Liver (tissue), 10 donors: ENCODE measurements at places on chromosomes 12 and 14. TPM values are rescaled to one million over a fixed set of nuclear protein-coding genes. Genes with fewer than 3 reads are reported as not detected.

TMEM120B gene
- 1.6 TPM for polyA plus RNA-seq

KCNA5 gene
- polyA plus RNA-seq: 0.12 TPM

RTL1 gene
- not detected for polyA plus RNA-seq

GRCh38 chr14:32471181-32471580 lies 142.1 kb downstream of the AKAP6 start:
- no peak for DNase-seq
- no peak overlapping the region for H3K4me3 ChIP-seq
- H3K27ac ChIP-seq: no peak overlapping the region
- H3K27me3 ChIP-seq: no peaks in the 10 kb centered on the region
- H3K36me3 ChIP-seq: no peaks in the 10 kb centered on the region
- H3K4me1 ChIP-seq: peaks cover 3% of the 10 kb centered on the region

- peaks cover 2% of the 10 kb centered on the region for H3K36me3 ChIP-seq
- no peak overlapping the region for H3K4me3 ChIP-seq
- no peak for DNase-seq
- no peaks in the 10 kb centered on the region for H3K27me3 ChIP-seq
- no peaks in the 10 kb centered on the region for H3K4me1 ChIP-seq
- H3K27ac ChIP-seq: no peak overlapping the region
These were observed 23.2 kb upstream of the BMAL2 start for GRCh38 chr12:27309293-27309994.

DNA sequence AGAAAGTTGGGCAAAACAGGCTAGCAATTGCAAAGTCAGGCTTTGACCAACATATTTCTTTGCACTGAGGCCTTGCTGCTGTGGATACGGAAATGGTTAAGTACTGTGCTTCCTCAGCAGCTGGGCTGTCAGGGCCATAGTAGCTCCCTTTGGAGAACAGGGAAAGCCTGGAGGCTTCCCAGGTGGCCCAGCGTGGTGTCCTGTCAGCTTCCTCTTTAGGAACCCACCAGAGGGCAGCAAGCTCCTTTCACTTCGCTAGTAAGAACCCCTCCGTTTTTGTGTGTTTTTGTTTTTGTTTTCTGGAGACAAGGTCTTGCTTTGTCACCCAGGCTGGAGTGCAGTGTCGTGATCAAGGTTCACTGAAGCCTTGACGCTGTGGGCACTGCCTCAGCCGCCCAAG lies 1.7 kb upstream of the CFAP251 start:
- H3K27ac ChIP-seq: no peak overlapping the region
- no peaks in the 10 kb centered on the region for H3K27me3 ChIP-seq
- DNase-seq: no peak
- peaks cover 14% of the 10 kb centered on the region for H3K4me1 ChIP-seq

- H3K4me1 ChIP-seq: no peaks in the 10 kb centered on the region
- H3K27ac ChIP-seq: no peak overlapping the region
- H3K36me3 ChIP-seq: no peaks in the 10 kb centered on the region
- DNase-seq: no peak
- no peak overlapping the region for H3K4me3 ChIP-seq
- no peaks in the 10 kb centered on the region for H3K27me3 ChIP-seq
These were observed 301.5 kb downstream of the NELL2 start for GRCh38 chr12:44574586-44574985.

DNA sequence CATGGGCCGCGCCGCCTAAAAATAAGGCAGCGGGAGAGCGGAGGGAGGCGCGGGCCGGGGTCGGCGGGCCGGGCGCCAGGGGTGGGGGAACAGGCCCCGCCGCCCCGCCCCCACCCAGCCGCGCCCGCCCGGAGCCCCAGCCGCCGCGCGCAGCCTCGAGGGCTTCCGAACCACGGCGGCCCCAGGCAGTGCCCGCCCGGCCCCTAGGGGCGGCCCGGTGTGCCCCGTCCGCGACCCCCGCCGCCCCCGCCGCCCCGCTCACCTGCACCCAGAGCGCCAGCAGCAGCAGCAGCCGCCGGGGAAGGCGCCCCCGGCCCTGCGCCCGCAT lies 519 bp downstream of the JAG2 start:
- H3K4me1 ChIP-seq: peaks cover 12% of the 10 kb centered on the region
- no peak overlapping the region for H3K27ac ChIP-seq
- peak overlapping the region; percentile 64 for H3K4me3 ChIP-seq
- H3K36me3 ChIP-seq: no peaks in the 10 kb centered on the region
- no peaks in the 10 kb centered on the region for H3K27me3 ChIP-seq

DNA sequence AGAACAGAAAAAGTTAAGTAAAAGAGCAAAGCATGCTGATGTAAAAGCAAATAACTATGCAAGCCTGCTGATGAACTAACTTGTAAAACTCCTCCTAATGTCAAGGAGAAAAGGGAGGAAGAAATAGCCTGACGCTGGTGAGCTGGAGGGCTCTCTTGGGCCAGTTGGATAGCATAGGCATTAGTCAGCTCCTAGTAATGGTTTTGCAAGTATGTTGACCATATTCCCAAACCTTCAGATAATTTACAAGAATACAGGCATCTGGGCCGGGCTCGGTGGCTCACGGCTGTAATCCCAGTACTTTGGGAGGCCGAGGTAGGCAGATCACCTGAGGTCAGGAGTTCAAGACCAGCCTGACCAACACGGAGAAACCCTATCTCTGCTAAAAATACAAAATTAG lies 871.4 kb downstream of the C12orf50 start:
- H3K4me1 ChIP-seq: no peaks in the 10 kb centered on the region
- DNase-seq: no peak
- no peak overlapping the region for H3K4me3 ChIP-seq
- no peaks in the 10 kb centered on the region for H3K36me3 ChIP-seq
- no peaks in the 10 kb centered on the region for H3K27me3 ChIP-seq

DNA sequence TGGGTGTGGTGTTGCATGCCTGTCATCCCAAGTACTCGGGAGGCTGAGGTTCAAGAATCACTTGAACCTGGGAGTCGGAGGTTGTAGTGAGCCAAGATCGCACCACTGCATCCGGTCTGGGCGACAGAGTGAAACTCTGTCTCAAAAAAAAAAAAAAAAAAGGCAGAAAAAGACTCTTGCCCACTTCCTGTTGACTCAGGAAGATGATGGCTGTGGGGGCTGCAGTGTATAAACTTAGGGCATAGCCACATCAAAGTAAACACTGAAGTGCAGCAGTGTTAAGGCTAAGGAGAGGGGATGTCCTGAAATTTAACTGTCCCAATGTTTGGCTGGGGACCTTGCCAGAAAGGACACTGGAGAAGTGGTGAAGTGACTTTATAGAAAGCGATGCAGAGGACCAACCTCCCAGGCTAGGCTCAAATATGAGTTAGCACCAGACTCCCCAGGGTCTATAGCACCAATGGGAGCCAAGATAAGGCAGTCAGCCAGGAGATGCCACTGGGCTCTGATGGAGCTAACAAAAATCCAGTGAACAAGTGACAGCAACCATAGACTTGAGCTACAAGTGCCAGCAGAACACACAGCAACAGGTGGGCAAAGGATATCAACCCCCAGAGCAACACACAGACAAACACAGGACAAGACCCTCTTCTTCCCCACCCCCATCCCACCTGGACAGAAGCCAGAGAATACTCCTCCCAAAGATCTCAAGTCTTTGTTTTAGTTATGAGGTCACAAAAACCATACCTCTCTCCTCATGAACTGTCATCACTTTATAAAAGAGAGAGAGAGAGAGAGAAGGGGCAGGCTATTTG lies 28.0 kb downstream of the NELL2 start:
- no peak overlapping the region for H3K4me3 ChIP-seq
- no peak overlapping the region for H3K27ac ChIP-seq
- no peaks in the 10 kb centered on the region for H3K36me3 ChIP-seq
- no peak for DNase-seq
- no peaks in the 10 kb centered on the region for H3K4me1 ChIP-seq
- no peaks in the 10 kb centered on the region for H3K27me3 ChIP-seq

ANKLE2 gene
- 11.1 TPM for polyA plus RNA-seq

GRCh38 chr12:56261503-56262232 lies 3.5 kb upstream of the ANKRD52 start:
- H3K4me3 ChIP-seq: no peak overlapping the region
- no peak for DNase-seq
- no peaks in the 10 kb centered on the region for H3K27me3 ChIP-seq
- no peak overlapping the region for H3K27ac ChIP-seq
- H3K4me1 ChIP-seq: peaks cover 1% of the 10 kb centered on the region
- H3K36me3 ChIP-seq: no peaks in the 10 kb centered on the region

GRCh38 chr12:108948367-108948766 lies 68.5 kb downstream of the DAO start:
- H3K36me3 ChIP-seq: no peaks in the 10 kb centered on the region
- H3K27me3 ChIP-seq: no peaks in the 10 kb centered on the region
- H3K4me3 ChIP-seq: no peak overlapping the region
- no peak for DNase-seq

DNA sequence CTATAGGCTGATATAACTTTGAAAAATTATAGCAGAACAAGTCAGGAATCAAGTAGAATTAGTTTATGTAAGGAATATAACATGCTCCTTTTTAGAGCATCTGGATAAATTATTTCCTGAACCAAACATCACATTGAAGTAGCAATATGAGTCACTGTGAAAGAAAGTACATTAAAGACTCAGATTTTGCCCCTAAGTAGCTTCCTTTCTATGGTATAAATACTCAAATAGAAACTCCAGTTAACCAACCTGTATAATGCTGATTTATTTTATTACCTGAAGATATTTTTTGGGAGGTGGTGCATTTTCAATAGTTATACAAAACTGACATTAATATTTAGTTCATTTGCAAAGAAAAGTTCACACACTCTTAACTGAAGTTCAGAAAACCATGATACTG lies 312.1 kb downstream of the ITPR2 start:
- no peaks in the 10 kb centered on the region for H3K4me1 ChIP-seq
- H3K27ac ChIP-seq: no peak overlapping the region
- H3K4me3 ChIP-seq: no peak overlapping the region
- peaks cover 7% of the 10 kb centered on the region for H3K36me3 ChIP-seq
- no peak for DNase-seq

GRCh38 chr14:35333264-35333730 lies 41.1 kb downstream of the PSMA6 start:
- no peaks in the 10 kb centered on the region for H3K27me3 ChIP-seq
- peak overlapping the region; percentile 29 for H3K27ac ChIP-seq
- no peak for DNase-seq
- no peak overlapping the region for H3K4me3 ChIP-seq
- H3K4me1 ChIP-seq: peaks cover 19% of the 10 kb centered on the region
- H3K36me3 ChIP-seq: no peaks in the 10 kb centered on the region

DNA sequence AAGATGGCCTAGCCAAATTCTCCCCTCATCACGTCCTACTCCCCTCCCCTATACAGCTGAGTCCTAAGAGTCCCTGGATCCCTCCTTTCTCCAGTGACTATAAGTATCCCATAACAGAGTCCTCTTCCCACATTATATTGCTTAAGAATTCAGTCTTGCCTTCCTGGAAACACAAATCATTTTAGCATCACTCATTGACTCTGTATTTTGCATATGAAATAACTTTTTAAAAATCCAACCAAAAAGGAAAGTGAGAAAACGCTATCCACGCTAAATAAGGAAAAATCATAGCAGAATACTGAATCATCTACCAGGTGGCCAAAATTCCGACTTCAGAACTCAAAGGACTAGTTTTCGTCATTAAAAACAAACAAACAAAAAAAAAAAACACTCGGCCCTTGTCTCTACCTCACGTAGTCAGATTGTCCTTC lies 130.2 kb downstream of the GCH1 start:
- H3K36me3 ChIP-seq: no peaks in the 10 kb centered on the region
- no peak for DNase-seq
- H3K27ac ChIP-seq: peak overlapping the region; percentile 84

GRCh38 chr12:108309674-108310312 lies 29.3 kb downstream of the CMKLR1 start:
- H3K4me3 ChIP-seq: no peak overlapping the region
- no peak for DNase-seq
- H3K4me1 ChIP-seq: peaks cover 2% of the 10 kb centered on the region
- H3K27me3 ChIP-seq: no peaks in the 10 kb centered on the region
- H3K27ac ChIP-seq: no peak overlapping the region
- H3K36me3 ChIP-seq: no peaks in the 10 kb centered on the region

DNA sequence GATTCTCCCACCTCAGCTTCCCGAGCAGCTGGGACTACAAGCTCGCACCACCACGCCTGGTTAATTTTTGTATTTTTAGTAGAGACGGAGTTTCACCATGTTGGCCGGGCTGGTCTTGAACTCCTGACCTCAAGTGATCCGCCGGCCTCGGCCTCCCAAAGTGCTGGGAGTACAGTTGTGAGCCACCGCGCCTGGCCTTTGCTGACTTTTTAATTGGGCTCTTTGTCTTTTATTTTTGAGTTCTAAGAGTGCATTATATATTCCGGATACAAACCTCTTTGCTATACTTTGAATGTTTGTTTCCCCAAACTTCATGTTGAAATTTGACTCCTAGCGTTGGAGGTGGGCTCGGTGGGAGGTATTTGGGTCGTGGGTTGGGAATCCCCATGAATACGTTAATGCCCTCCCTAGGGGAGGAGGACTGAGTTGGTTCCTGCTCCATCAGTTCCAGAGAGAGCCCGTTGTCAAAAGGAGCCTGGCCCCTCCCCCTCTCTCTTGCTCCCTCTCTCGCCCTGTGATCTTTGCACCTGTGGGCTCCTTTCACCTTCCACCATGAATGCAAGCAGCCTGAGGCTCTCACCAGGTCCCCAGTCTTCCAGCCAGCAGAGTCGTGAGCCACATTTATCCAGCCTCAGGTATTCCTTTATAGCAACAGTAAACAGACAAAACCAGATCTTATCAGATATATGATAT lies 103.2 kb upstream of the EVL start:
- H3K4me1 ChIP-seq: peaks cover 8% of the 10 kb centered on the region
- no peak for DNase-seq
- H3K4me3 ChIP-seq: no peak overlapping the region
- no peak overlapping the region for H3K27ac ChIP-seq

- H3K4me3 ChIP-seq: no peak overlapping the region
- no peak overlapping the region for H3K27ac ChIP-seq
- no peaks in the 10 kb centered on the region for H3K36me3 ChIP-seq
- H3K4me1 ChIP-seq: no peaks in the 10 kb centered on the region
These were observed 76.9 kb downstream of the LIN52 start for GRCh38 chr14:74161526-74162158.

- no peaks in the 10 kb centered on the region for H3K27me3 ChIP-seq
- no peak for DNase-seq
- H3K4me1 ChIP-seq: no peaks in the 10 kb centered on the region
- no peaks in the 10 kb centered on the region for H3K36me3 ChIP-seq
- no peak overlapping the region for H3K27ac ChIP-seq
These were observed 44.2 kb downstream of the LTBP2 start for GRCh38 chr14:74567646-74568379.

- no peaks in the 10 kb centered on the region for H3K27me3 ChIP-seq
- H3K36me3 ChIP-seq: peaks cover 5% of the 10 kb centered on the region
- no peaks in the 10 kb centered on the region for H3K4me1 ChIP-seq
These were observed 22.1 kb downstream of the LGMN start for GRCh38 chr14:92726135-92726932.
